ENCODE measurements at places on chromosomes 5 and 9.

DNA sequence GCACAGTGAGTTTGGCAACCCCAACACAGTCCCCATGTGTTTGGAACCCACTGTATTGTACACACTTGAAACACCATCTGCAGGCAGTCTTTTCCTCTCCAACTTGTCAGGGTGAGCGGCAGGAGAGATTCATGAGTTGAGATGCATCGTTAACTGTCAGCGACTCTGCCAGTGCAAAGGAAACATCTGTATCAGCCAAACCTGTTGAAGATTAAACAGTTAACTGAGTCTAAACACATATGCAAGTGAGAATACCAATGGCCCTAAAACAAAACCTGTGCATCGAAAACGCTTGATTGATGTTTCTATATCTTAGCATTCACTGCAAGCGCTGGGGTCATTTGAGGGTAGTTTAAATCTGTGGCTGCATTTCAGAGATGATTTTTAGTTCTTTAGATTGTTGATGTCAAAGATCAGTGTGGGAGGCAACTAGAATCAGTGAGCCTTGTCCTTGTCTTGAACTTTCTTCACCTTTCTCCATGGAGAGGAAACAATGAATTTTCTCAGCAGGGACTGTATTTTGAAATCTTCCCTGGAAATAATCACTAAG lies 41.3 kb upstream of the PAM start:
- no peak for DNase-seq

- DNase-seq = no peak
Observed at GRCh38 chr5:149235841-149236240, 35.8 kb upstream of the AFAP1L1 start.

DNA sequence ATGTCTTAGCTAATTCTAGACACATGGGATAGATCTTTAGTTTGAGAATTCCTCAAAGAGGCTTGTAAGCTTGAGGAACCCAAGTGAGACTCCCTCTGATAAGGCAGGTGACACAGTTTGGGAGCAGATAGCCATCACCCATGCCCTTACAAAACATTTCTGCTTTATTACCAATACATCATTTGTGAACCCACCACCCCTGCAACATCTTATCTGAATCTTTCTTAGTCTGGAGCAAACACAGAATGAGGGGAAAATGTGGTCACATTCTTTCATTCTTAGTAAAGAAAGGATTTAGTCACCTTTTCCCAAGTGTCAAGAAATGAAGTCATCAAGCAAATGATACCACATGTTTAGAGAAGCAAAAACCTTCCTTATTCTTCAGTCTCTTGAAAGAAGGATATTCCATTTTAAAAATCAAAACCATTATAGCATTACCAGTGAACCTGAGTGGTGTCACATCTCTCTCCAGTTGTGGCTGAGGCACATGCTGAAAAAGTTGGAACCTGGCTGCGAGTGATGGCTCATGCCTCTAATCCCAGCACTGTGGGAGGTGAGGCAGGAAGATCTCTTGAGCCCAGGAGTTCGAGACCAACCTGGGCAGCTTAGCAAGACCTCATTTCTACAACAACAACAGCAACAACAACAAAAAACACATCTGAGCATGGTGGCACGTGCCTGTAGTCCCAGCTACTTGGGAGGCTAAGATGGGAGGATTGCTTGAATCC lies 65.9 kb downstream of the PRKACG start:
- peak; percentile 67 for DNase-seq

- DNase-seq = no peak
Observed at GRCh38 chr5:157295247-157295646, 29.3 kb downstream of the CYFIP2 start.

GRCh38 chr5:178788381-178789085 lies 58.1 kb upstream of the ZNF354A start:
- DNase-seq = no peak

GRCh38 chr9:131867611-131868192 lies 127.8 kb upstream of the RAPGEF1 start:
- DNase-seq = no peak

GRCh38 chr9:20447291-20447690 lies 175.0 kb downstream of the MLLT3 start:
- no peak for DNase-seq

DNA sequence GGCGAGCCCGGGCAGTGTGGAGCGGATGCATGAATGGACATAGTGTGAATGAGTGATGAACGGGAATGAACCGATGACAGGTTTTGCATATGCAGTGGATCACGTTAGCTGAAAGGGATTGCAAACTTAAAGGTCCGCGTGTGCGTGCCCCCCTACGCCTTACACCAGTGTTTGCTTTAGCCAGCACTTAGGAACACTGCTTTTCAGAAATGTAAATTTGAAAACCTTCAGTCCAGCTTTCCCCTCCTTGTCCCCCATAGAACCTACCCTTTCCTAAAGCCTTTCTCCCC lies 692 bp downstream of the PSAT1 start:
- no peak for DNase-seq

DNA sequence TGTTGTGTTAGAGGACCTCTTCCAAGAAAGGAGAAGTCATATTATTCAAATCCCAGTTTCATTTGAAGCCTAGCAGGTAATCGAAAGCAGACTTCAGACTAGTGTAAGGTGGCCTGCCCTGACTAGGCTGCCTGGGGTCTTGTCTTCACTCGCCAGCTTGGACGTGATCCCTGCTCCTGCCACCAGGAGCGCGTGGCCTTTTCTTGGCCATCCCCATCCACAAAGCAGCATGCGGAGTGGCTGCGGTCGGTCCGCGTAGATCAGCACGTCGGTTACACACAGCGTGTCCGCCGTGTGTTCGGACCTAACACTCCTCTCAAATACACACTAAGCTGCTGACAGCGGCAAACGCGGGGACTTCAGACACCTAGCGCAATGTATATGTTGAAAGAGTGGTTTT lies 37.3 kb downstream of the CFAP77 start:
- peak; percentile 91 for DNase-seq

- DNase-seq = no peak
Observed at GRCh38 chr5:40405230-40405629, 274.5 kb upstream of the PTGER4 start.

DNA sequence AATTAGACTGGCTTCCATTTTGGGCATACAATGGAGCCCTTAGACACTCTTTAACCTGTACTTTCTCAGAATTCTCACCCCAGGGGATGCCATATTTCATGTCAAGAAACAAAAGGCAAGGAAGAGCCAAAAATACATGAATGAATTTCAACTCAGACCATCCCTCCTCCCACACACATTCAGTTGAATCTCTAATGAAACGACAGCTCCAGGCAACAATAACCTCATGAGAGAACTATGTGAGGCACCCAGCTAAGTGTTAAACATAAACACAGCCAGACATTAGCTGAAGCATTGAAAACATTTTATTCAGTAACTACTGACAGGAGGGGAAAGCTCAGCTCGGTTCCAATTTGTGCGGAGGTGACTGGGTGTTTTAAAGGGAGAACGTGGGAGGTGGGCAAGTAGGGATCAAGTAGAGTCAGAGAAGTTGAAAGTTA lies 1359.1 kb upstream of the CDH9 start:
- DNase-seq = peak; percentile 78

DNA sequence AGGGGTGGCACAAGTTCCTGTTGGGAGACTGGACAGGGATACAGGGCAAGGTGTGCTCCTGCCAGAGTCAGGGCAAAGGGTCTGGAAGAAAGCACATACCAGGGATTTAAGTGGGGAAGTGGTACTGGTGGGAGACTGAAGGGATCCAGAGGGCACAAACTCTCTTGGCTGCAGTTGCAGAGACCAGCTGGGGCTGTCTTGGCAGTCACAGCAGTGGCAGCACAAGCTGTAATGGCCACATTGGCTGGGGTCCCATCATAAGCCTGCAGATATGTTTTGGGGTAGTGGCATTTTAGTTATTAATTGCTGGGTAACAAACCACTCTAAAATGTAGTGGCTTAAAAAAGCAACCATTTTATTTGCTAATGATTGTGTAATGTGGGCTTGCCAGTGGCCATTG lies 492.2 kb downstream of the ENC1 start:
- DNase-seq = no peak

- no peak for DNase-seq
Observed at GRCh38 chr5:54577937-54578653, 60.5 kb downstream of the SNX18 start.

Measured in endodermal cell (in vitro differentiated cells).